ENCODE measurements at places on chromosomes 11 and 22.
A peak's percentile ranks its signal among the peaks of the same experiment; 100 is the strongest.

GRCh38 chr22:22513619-22514018 is 5.1 kb upstream of the ZNF280B start:
- no peak for DNase-seq
- no peaks in the 10 kb centered on the region for H3K4me1 ChIP-seq
- H3K4me3 ChIP-seq, result no peak overlapping the region
- H3K27me3 ChIP-seq, result no peaks in the 10 kb centered on the region
- no peak overlapping the region for H3K27ac ChIP-seq

DNA sequence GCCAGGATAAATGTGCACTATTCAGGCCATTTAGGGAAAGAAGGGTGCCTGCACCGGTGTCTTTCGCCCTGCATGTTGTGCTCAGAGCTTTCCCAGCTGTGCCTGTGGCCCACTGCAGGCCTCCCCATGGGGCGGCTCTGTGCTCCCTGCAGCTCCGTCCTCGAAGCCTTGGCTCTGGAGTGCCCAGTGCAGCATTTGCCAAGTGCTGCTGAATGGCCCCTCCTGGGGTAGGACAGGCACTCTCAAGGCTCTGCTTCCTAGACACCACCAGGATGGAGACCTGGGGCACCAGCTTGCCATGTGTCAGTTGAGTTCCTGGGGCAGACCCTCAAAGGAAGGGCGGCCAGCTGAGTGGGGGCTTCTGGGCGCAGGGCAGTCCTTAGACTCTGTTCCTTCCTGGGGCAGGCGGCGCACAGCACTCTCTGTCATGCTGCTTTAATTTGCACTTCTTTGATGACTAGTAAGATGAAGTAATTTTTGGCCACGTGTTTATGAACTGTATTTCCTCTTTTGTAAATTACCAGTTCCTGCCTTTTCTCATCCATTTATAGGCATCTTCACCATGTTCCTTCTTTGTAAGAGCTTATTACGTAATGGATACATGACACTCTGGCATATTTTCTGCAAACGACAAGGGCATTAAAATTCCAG is 32.1 kb upstream of the GNB1L start:
- no peak for DNase-seq
- H3K4me3 ChIP-seq, result no peak overlapping the region
- H3K36me3 ChIP-seq, result no peaks in the 10 kb centered on the region
- H3K27ac ChIP-seq, result no peak overlapping the region
- peaks cover 16% of the 10 kb centered on the region for H3K4me1 ChIP-seq

GRCh38 chr22:47062126-47062525 is 299.7 kb downstream of the TBC1D22A start:
- no peak for DNase-seq
- no peaks in the 10 kb centered on the region for H3K4me1 ChIP-seq
- H3K27ac ChIP-seq, result no peak overlapping the region
- no peaks in the 10 kb centered on the region for H3K27me3 ChIP-seq

GRCh38 chr11:119067371-119068222 is at the start of gene VPS11:
Gene VPS11 (plus strand): TSS chr11:119067818. CDS start chr11:119067824, 6 bp downstream.
- peaks cover 3% of the 10 kb centered on the region for H3K4me1 ChIP-seq
- peak; percentile 99 for DNase-seq
- no peaks in the 10 kb centered on the region for H3K27me3 ChIP-seq
- H3K36me3 ChIP-seq, result no peaks in the 10 kb centered on the region

DNA sequence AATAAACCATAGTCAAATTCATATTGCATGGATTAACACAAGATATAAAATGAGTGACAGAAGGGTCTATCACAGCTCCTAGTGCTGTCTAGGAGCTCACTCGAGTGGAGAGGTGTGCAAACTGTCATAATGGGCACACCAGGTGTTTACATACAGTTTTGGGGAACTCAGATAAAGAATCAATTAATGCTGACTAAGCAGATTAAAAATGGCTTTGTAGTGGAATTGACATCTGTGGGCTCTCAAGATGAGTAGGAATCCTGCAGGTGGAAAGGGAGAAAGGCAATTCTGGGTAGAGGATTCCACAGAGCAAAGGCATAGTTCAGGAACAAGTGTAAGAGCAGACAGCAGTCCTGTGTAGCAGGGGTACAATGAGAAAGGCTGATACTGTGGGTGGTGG is 496.2 kb upstream of the CCDC90B start:
- H3K27ac ChIP-seq, result no peak overlapping the region
- H3K4me1 ChIP-seq, result no peaks in the 10 kb centered on the region
- no peak overlapping the region for H3K4me3 ChIP-seq
- no peaks in the 10 kb centered on the region for H3K27me3 ChIP-seq

DNA sequence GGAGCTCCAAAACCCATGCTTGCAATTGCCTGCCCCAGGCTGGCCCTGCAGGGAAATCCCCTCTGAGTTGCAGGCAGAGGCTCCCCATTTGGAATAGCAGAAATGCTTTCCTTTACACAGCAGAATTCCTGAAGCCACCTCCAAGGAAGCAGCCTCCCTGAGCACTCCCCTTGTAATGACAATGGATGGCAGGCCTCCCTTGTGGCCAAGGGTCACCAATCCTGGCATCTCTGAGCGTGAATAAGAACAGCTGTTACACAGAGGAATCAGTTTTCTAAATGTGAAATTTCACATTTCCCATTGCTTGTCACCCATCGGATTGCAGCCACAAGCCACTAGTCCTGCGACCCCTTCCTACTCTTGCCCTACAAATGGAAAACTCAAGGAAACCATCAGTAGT is 107.6 kb downstream of the GALNT18 start:
- no peaks in the 10 kb centered on the region for H3K27me3 ChIP-seq
- no peaks in the 10 kb centered on the region for H3K36me3 ChIP-seq
- no peak overlapping the region for H3K27ac ChIP-seq
- DNase-seq, result no peak

- DNase-seq, result peak; percentile 88
- no peaks in the 10 kb centered on the region for H3K36me3 ChIP-seq
- H3K4me3 ChIP-seq, result peak overlapping the region; percentile 46
- peak overlapping the region; percentile 99 for H3K27ac ChIP-seq
Observed at GRCh38 chr11:120334894-120335462, 1.2 kb upstream of the ARHGEF12 start.

- H3K4me3 ChIP-seq, result no peak overlapping the region
- no peaks in the 10 kb centered on the region for H3K27me3 ChIP-seq
- H3K4me1 ChIP-seq, result peaks cover 3% of the 10 kb centered on the region
- no peak for DNase-seq
Observed at GRCh38 chr11:8654503-8654902, 28.0 kb downstream of the TRIM66 start.

DNA sequence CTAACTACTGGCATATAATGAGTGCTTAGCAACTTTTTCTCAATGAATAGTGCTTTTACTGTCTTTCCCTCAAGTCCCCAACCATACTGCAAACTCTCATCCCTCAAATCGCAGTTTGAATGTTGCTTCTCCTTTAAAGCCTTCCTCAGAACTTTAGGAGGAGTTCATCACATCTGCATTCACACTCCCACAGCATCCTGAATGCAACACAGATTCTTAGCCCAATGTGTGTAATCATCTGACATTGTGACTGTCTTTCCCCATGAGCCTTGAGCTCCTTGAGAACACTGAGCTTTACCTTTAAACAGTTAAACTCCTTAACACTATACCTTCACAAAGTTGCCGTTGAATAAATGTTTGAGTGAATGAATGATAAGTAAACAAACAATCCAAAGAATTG is 81.7 kb upstream of the FAM181B start:
- no peak overlapping the region for H3K27ac ChIP-seq
- no peaks in the 10 kb centered on the region for H3K36me3 ChIP-seq
- DNase-seq, result no peak
- peaks cover 4% of the 10 kb centered on the region for H3K4me1 ChIP-seq
- no peaks in the 10 kb centered on the region for H3K27me3 ChIP-seq
- no peak overlapping the region for H3K4me3 ChIP-seq

GRCh38 chr22:50507421-50507990 is at the start of gene LMF2:
Gene LMF2 (minus strand): TSS chr22:50507702. CDS start chr22:50507675, 27 bp downstream.
- H3K27me3 ChIP-seq, result no peaks in the 10 kb centered on the region
- DNase-seq, result no peak
- peak within 1 kb of the TSS; percentile 95 for H3K27ac ChIP-seq
- H3K36me3 ChIP-seq, result no peaks in the 10 kb centered on the region
- H3K4me1 ChIP-seq, result peaks cover 14% of the 10 kb centered on the region
- H3K4me3 ChIP-seq, result peak within 1 kb of the TSS; percentile 99

DNA sequence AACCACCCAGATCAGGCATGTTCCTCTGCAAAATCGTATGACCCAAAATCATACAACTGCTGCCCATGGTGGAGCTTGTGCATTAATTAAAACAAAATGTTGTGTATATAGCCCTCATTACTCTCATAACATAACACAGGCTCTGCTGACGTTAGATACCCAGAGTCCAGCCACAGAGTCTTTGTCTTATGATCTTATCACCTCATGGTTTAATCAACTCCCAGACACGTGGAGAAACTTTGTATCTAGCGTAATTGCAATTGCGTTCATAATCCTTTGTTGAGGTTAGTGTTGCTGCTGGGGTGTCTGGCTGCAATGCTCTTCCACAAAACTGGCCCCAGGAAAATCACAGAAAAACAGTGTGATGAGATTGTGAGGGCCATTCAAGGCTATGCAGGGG is 5.0 kb upstream of the APOL1 start:
- DNase-seq, result no peak
- no peak overlapping the region for H3K27ac ChIP-seq

GRCh38 chr11:102320188-102320587 is 2.9 kb downstream of the BIRC3 start:
- no peak for DNase-seq
- no peak overlapping the region for H3K27ac ChIP-seq
- peaks cover 4% of the 10 kb centered on the region for H3K4me1 ChIP-seq
- H3K27me3 ChIP-seq, result no peaks in the 10 kb centered on the region
- H3K36me3 ChIP-seq, result no peaks in the 10 kb centered on the region
- H3K4me3 ChIP-seq, result no peak overlapping the region

- no peak overlapping the region for H3K27ac ChIP-seq
- no peaks in the 10 kb centered on the region for H3K4me1 ChIP-seq
- no peak for DNase-seq
- no peaks in the 10 kb centered on the region for H3K36me3 ChIP-seq
- no peaks in the 10 kb centered on the region for H3K27me3 ChIP-seq
Observed at GRCh38 chr11:133697161-133697560, 148.2 kb downstream of the SPATA19 start.

DNA sequence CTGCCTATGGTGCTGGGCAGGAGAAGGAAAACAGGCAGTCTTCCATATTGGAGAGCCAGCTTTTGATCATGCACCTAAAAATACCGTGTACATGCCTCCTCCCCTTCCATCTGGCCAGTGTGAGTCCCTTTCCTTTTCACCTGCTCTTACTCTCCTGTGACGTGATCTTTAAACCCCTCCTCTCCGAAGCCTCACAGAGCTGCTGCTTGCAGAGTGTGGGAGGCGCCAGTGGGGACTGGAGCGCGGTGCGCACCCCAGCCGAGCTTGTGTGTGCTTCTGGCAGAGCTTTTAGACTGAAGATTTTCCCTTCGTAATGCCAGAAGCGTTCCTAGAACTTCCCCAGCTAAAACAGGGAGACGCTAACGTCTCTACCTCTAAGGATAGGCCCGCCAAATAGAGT is 29.8 kb downstream of the MUC6 start:
- no peaks in the 10 kb centered on the region for H3K4me1 ChIP-seq
- no peaks in the 10 kb centered on the region for H3K36me3 ChIP-seq
- H3K27ac ChIP-seq, result no peak overlapping the region
- H3K27me3 ChIP-seq, result no peaks in the 10 kb centered on the region
- H3K4me3 ChIP-seq, result no peak overlapping the region
- DNase-seq, result no peak

GRCh38 chr11:46238967-46239800 is 38.3 kb upstream of the CREB3L1 start:
- H3K4me3 ChIP-seq, result no peak overlapping the region
- H3K27ac ChIP-seq, result peak overlapping the region; percentile 83
- no peaks in the 10 kb centered on the region for H3K36me3 ChIP-seq
- no peaks in the 10 kb centered on the region for H3K27me3 ChIP-seq

GRCh38 chr11:78379039-78379670 is 38.5 kb downstream of the GAB2 start:
- no peaks in the 10 kb centered on the region for H3K27me3 ChIP-seq
- H3K4me1 ChIP-seq, result peaks cover 26% of the 10 kb centered on the region
- H3K4me3 ChIP-seq, result no peak overlapping the region
- H3K36me3 ChIP-seq, result no peaks in the 10 kb centered on the region

GRCh38 chr11:12727563-12728211 is 53.5 kb downstream of the TEAD1 start:
- H3K4me1 ChIP-seq, result peaks cover 56% of the 10 kb centered on the region
- H3K36me3 ChIP-seq, result no peaks in the 10 kb centered on the region
- DNase-seq, result no peak
- H3K27ac ChIP-seq, result no peak overlapping the region
- no peak overlapping the region for H3K4me3 ChIP-seq

All from hepatocyte (in vitro differentiated cells).